ENCODE measurements at places on chromosomes 11 and 22. TPM values are rescaled to one million over a fixed set of nuclear protein-coding genes. Genes with fewer than 3 reads are reported as not detected.

Gene BLID
- 0.73 TPM for total RNA-seq

Gene KRTAP5-11
- total RNA-seq, result not detected

Gene OR51B4
- total RNA-seq, result not detected

Gene OR2D2
- 0.36 TPM for total RNA-seq

Gene SPI1
- total RNA-seq, result not detected

Gene GNAZ
- 2.4 TPM for total RNA-seq

Gene USP2
- 0.73 TPM for total RNA-seq

Gene DNAJB7
- not detected for total RNA-seq

Gene SYT7
- 0.73 TPM for total RNA-seq

Gene DEFB131B
- not detected for total RNA-seq

Gene LMO2
- 0.34 TPM for total RNA-seq

Gene NUCB2
- total RNA-seq, result 31.0 TPM

Gene TPBGL
- 1.0 TPM for total RNA-seq

Gene NOX4
- total RNA-seq, result 4.4 TPM

Gene SCN2B
- not detected for total RNA-seq

Gene GVQW3
- 2.4 TPM for total RNA-seq

Gene JHY
- 4.5 TPM for total RNA-seq

Gene KCNJ11
- total RNA-seq, result not detected

Gene SLC15A3
- 18.9 TPM for total RNA-seq

Gene SYT13
- total RNA-seq, result not detected

Gene TMPRSS4
- not detected for total RNA-seq

Gene APOA1
- total RNA-seq, result not detected

Gene AQP11
- total RNA-seq, result 3.4 TPM

Data from melanocyte of skin (primary cell).